Stimulated activated CD4-positive, alpha-beta T cell treated with anti-CD3 and anti-CD28 coated beads, Interleukin-4, amount 100 ng/mL, for 4 hours (primary cell): ENCODE measurements at places on chromosomes 4 and X.

DNA sequence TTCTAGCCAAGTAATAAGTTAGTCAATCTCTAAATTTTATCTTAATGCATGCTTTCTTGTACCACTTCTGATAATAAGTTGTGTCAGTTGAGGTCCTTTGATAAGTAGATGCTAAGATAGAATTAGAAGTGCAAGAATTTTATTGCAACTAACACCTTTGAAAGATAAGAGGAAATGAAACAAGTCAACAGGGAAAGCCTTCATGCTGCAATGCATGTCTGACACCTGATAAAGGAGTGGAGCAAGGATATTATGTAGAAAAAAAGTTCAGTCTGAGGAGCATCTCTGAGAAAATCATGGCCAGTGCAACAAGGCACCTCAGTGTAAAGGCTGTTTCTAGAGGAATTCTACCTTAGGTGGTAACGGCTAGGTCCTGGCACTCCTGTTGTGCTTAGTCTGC lies 210.7 kb upstream of the PPP1R2C start:
- DNase-seq, result no peak

DNA sequence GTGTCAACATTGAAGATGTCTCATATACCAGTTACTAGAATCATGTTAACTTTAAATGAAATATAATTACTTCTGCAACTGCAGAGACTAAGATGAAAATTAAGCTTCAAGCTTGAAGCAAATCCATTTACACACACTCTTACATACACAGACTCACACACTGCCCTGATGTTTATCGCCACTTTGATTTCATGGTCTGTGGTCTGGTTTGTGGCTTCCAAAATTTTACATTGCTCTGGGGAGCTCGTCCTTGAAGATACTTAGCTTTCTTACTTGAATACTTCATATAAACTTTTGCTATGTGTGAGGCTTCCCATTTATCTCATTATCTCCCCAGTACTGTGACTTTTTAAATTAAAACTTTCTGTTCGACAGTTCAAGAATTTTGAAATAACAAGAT lies 35.8 kb downstream of the ARHGEF38 start:
- no peak for DNase-seq

- no peak for DNase-seq
These were observed 31.9 kb downstream of the REPS2 start for GRCh38 chrX:16978193-16978984.

DNA sequence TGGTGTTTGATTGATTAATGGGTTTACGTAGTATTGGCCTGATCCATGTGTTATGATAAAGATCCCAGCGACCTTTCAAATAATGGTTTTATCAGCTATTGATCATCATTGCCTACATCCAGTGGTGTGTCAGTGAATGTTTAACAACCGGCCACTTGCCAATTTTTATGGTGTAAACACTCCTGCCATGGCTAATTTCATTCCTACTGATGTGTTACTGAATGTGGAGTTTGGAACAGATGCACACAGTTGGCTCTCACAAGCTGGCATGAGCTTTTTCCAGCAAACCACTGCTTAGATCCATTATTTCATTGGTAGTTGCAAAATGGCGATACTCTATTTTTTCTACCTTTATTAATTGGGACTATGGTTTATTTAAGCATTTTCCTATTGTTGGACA lies 139.9 kb downstream of the REPS2 start:
- no peak for DNase-seq

GRCh38 chrX:113421432-113421831 lies 580.8 kb upstream of the AMOT start:
- DNase-seq, result no peak

DNA sequence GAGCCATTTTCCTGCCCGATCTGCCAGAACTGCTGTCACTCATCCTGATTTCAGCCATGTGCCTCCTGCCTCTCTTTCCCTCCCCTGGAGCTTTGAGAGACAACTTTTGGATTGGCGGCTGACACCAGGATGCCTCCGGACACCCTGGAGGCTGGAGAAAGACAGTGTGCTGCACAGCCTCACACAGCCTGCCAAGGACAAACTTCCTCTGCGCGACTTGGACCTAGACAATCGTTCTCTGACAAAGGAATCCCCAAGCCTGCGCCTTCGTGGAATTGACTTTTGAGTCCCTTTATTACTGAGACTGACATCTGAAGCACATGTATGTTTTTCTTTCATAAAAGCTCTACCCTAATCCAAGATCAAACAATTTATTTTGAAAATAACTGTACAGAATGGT lies 10.8 kb upstream of the LDB2 start:
- no peak for DNase-seq
